ENCODE measurements at places on chromosomes 6 and 20. TPM values are rescaled to one million over a fixed set of nuclear protein-coding genes. Genes with fewer than 3 reads are reported as not detected.

The EPPIN gene
- not detected for total RNA-seq

GRCh38 chr6:1242446-1242845, 69.5 kb upstream of the FOXQ1 start:
- no peak for DNase-seq

The ECT2L gene
- total RNA-seq = 0.30 TPM

DNA sequence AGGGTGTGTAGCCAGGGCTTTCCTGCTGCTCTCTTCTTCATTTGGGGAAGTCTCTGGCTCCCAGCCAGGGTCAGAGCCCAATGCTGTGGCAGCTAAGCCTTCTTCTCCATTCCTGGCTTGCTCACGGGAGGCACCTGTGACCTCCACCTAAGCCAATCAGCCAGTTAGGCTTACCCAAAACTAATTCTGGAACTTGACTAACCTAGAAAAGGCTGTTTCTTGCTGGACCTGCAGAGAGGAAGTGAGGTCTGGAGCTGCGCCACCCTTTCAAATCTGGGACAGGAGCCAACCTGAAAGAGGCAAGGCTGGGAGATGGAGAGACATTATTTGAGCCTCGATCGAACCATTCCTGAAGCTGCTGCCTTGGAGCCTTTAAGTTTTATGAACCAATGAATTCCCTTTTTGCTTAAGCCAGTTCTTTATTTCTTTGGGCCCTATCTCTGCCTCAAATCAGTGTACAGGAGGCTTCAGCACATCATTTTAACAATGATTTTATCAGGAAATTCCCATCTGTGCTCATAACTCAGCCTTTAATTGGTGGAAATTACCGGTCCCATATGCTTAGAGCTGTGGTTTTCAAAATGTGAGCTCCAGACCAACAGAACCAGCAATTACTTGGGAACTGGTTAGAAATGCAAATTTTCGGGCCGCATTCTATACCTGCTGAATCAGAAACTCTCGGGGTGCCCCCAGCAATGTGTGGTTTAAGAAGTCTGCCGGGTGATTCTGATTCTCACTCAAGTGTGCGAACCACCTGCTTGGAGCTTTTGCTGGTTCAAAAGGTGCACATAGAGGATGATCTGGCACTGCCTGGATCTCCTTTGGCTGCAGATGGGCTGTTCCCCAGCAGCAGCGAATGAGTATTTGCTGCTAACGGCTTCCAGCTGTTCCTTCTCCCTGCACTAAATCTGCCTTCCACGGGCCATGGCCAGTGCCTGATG, 97.4 kb upstream of the RNF24 start:
- DNase-seq = no peak

The ANGPT4 gene
- total RNA-seq = 0.33 TPM

- DNase-seq = no peak
These were observed 189.0 kb downstream of the UST start for GRCh38 chr6:148935705-148936435.

The VIP gene
- 0.78 TPM for total RNA-seq

GRCh38 chr20:4038047-4038459, 22.7 kb upstream of the RNF24 start:
- DNase-seq = peak; percentile 88

The IPCEF1 gene
- 4.7 TPM for total RNA-seq

DNA sequence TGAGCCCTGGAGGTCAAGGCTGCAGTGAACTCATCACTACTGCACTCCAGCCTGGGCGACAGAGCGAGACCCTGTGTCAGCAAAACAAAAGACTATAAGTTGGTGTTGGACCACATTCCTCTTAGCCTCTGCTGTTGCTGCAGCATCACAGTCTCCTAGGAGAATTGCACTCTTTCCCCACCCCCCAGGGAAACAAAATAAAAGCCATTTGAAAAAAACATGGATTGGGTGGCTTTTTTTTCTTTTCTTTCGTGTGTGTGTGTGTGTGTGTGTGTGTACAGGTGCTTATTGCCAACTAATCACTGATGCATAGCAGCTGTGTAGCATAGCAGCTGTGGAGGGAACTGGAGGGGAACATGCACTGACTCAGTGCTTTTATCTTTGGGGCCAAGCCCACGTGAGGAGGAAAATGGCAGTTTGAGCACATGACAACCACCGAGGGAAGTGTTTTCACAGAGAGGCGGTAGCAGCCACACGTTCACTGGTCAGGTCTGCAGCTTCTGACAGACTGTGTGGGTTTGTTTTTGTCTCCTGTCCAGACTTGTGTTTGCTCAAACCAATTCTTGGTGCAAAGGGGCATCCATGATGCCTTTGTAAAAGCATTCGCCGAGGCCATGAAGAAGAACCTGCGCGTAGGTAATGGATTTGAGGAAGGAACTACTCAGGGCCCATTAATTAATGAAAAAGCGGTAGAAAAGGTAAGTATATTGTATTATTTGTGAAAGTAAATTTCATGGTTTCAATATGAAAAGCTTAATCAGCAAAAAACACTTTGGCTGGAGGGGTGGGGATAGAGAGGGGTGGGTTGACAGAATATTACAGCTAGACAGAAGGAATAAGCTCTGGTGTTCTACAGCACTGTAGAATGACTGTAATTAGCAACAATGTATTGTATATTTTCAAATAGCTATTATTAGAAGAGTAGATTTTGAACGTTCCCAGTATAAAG, 27.7 kb downstream of the ALDH5A1 start:
- DNase-seq = no peak

GRCh38 chr20:36091561-36092397, 62.8 kb upstream of the EPB41L1 start:
- DNase-seq = peak; percentile 43
